Activated T-helper 1 cell treated with anti-CD3 and anti-CD28 coated beads, Interleukin-12 subunit alpha, Interleukin-12 subunit beta, Interleukin-2, Interleukin-4 antibody, amounts not matched to agents 30 ng/mL and 10 ng/mL and 1 ng/mL, durations not matched to agents 14 hours and 24 hours and 36 hours (primary cell): ENCODE measurements at places on chromosomes 6 and 20. TPM values are rescaled to one million over a fixed set of nuclear protein-coding genes. Genes with fewer than 3 reads are reported as not detected.

GRCh38 chr6:68638230-68638900 lies 3.3 kb downstream of the ADGRB3 start:
- no peak for DNase-seq

SPEF1 gene
- 0.12 TPM in 1 of 2 replicates, not detected in the other for total RNA-seq

GRCh38 chr6:4441981-4442434 lies 306.6 kb upstream of the ECI2 start:
- no peak for DNase-seq

IL17A gene
- not detected in 2 replicates for total RNA-seq

- DNase-seq: no peak
Measured at GRCh38 chr6:1913577-1913976, 303.9 kb downstream of the FOXC1 start.

DXO gene
- 14.1 and 15.2 TPM in 2 replicates for total RNA-seq

XKR7 gene
- not detected in 2 replicates for total RNA-seq

HRH3 gene
- not detected in 2 replicates for total RNA-seq

DNA sequence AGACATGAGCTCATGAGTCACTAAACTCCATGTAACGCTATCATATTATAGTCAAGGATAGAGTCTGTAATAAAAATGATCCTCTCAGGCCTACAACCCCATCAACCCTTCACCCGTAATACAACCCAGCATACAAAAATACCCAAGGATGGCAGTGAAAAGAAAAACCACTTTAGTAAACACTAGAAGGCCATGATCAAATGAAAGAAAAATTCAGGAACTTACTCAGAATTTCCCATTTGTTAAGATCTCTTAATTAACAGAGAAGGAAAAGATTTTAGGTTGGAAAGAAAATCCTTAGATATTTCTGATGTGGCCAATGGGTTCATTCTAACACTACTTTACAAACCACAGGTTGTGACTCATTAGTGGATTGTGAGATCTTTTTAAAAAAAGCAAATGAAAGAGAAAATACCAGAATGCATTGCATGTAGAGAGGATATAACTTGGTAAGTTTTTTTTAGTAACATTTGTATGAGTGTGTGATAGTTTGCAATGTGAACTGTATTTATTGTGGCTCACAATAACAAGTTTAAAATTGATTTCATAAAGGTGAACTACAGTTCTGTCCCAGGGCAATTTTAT lies 8.0 kb upstream of the UBE2J1 start:
- DNase-seq: no peak

DNA sequence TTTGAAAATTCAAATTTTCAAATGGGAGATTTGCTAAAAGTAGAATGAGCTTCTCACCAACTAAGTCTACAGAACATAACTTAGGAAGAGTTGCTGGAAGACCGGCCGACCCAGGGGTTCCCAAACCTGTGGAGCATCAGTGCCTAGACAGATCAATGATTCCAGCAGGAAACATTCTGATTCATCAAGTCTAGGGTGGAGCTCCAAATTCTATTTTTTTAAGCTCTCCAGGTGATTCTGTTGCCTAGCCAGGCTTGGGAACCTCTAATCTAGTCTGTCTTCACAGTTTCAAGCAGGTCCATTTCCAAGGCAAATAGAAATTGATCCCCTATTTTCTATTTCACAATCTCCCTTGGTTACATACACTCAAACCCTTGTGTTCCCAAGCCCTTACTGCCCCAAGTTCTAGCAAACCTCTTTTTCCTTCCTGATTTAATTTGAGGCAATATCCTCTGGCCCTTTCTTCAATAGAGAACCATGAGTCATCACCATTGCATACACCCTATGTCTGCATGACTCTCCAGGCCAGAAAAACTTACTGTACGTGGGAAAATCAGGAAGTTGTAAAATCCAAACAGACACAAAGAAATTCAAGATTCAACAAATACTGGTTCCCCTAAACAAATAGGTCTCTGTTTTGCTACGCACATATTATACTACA lies 8.9 kb downstream of the ATXN1 start:
- DNase-seq: no peak

GRCh38 chr20:61555566-61555965 lies 303.5 kb downstream of the CDH4 start:
- no peak for DNase-seq

RGS17 gene
- not detected in 2 replicates for total RNA-seq

GRCh38 chr6:148146717-148147462 lies 195.7 kb upstream of the SASH1 start:
- no peak for DNase-seq

CCDC170 gene
- total RNA-seq: 0.15 TPM in 1 of 2 replicates, not detected in the other

- DNase-seq: no peak
Measured at GRCh38 chr6:68238097-68238601, 396.9 kb upstream of the ADGRB3 start.

- DNase-seq: no peak
Measured at GRCh38 chr6:42831237-42831636, 48.2 kb upstream of the RPL7L1 start.

EPB41L1 gene
- total RNA-seq: 0.23 TPM in 1 of 2 replicates, not detected in the other

DNA sequence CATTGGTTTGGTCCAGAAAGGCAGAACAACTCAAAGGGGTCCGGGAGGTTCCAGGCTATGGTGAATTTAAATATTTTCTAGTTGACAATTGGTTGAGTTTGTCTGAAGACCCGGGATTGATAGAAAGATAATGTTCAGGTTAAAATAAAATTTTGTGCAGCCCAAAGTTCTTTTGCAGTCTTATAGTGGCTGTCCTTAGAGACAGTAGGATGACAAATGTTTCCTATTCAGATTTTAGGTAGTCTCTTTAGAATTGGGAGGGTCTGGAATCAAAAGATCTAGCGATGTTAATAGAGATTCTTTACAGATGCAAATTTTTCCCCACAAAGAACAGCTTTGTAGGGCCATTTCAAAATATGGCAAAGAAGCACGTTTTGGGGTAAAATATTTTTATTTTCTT lies 109.1 kb downstream of the TULP4 start:
- DNase-seq: no peak

DNA sequence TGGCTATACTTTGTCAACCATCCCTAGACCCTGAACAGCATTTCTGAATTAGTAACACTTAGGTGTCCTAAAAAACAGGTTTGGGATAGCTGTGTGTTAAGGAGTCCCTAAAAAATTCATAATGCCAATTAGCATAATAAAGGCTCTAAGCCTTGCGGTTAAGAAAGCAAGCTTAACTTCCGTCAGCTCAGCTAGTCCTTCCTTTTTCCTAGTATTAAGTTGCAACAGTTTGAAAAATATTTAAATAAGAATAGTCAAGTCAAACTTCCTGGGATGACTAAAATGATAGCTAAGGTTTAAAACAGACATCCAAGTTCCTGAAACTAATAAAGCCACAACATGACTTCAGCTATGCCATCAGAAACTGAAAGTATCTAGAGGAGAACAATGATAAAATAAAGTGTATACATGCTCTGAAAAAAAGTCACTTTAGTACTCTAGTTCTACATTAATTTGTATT lies 3.5 kb downstream of the AKIRIN2 start:
- DNase-seq: no peak

BANF2 gene
- not detected in 2 replicates for total RNA-seq

ARMH2 gene
- total RNA-seq: not detected in 2 replicates

FANCE gene
- total RNA-seq: 21.9 and 22.3 TPM in 2 replicates

OR14J1 gene
- not detected in 2 replicates for total RNA-seq

DNA sequence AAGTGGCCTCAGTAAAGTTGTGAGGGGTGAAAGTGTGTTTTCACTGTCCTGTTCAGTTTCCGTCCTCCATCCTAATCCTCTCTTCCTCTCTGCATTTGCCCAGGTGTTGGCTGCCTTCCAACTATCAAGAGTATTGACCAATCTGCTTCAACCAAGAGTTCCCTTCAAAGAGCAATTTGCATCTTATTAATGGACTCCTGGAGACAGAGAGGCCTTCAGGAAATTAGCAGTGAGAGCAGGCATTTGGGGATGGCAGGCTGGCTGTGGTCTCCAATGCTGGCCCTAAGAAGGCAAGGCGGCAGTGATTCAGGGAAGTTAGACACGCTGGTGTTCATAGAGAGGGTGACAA lies 77.2 kb downstream of the GPR6 start:
- no peak for DNase-seq

- DNase-seq: no peak
Measured at GRCh38 chr20:25453035-25453810, 45.8 kb downstream of the GINS1 start.

BEND6 gene
- total RNA-seq: 0.07 TPM in 1 of 2 replicates, not detected in the other

- DNase-seq: no peak
Measured at GRCh38 chr20:58405504-58406291, 16.7 kb downstream of the VAPB start.

DNA sequence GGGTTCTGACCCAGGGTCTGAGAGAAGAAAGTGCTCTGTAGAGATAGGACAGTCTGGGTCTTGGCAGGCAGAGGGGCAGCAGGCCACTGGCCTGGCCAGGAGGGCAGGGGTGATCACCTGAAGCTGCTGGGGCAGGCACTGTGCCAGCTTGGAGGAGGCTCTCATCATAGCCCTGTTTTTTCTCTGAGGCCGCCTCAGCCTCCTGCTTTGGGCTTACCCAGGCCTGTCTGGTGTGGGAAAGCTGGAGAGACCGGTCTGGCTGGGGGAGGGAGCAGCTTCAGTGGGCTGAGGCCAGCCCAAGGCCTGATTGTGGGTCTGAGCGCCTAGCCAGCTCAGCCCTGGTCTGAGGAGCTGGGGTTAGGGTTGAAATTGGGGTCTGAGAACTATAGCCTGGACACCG lies 3.9 kb downstream of the LPIN3 start:
- no peak for DNase-seq
